ENCODE measurements at places on chromosomes 1 and 21. TPM values are rescaled to one million over a fixed set of nuclear protein-coding genes. Genes with fewer than 3 reads are reported as not detected.

DNA sequence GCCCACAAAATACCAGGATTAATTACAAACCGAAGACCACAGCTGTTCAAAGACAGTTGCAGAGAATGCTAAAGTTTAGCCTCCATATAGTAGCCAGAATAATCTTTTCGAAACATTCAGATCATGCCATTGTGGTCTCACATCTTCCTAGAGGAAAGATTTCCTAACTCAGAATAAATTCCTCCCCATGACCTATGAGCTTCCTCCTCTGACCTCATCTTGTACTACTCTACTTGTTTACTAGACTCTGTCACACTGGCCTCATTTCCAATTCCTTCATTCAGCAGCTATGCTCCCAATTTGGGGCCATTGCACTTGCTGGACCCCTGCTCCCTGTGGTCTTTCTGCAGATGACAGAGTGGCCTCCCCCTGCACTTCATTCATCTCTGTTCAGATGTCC, 71.8 kb upstream of the LRRC53 start:
- DNase-seq: no peak

Gene CRNN
- polyA plus RNA-seq: not detected

DNA sequence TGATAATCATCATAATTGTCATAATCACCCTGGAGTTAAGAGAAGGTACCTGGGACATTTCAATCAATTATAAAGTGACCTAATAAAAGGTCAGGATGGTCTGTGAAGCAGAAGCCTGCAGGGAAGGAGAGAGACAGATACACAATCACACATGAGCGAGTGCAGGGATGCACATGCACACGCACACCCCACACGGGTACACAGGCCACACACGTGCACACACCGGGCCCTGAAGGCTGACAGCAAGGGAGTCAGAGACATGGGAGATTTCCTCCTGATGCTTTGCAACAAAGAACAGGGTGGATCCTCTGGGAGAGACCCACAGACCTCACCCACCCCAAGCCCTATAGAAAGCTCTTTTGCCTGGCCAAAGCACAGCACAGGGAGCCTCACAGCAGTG, 82.3 kb upstream of the ZC3H12A start:
- no peak for DNase-seq

Gene PCP4L1
- 1.2 TPM for polyA plus RNA-seq

- no peak for DNase-seq
Observed at GRCh38 chr1:28111157-28111556, 22.7 kb upstream of the EYA3 start.

GRCh38 chr1:5617179-5617520, 375.1 kb downstream of the NPHP4 start:
- no peak for DNase-seq

Gene CAMK1G
- 1.4 TPM for polyA plus RNA-seq

GRCh38 chr21:35683664-35684304, 376.5 kb downstream of the SETD4 start:
- no peak for DNase-seq

GRCh38 chr1:64867266-64867665, 99.1 kb downstream of the JAK1 start:
- no peak for DNase-seq

DNA sequence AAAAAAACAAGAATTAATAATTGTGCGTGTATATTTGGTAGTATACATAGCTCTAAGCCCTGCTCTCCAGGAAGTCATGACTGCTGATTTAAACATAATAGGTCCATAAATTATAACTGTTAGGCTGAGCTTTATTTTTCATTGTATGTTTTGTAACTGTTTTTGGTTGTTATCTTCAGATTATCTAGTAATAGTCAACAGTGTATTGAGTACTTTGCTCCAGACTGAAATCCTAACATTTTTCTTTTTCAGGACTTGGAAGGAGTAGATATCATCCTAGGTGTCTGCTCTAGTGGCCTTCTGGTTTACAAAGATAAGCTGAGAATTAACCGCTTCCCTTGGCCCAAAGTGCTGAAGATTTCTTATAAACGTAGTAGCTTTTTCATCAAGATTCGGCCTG, 90.9 kb downstream of the TMEM200B start:
- no peak for DNase-seq

Measured in left renal pelvis (tissue), 4 donors.